Jurkat, Clone E6-1 (cell line): ENCODE measurements at places on chromosomes 1 and 21.

- DNase-seq = no peak
Measured at GRCh38 chr1:214003233-214003632, 15.5 kb downstream of the PROX1 start.

DNA sequence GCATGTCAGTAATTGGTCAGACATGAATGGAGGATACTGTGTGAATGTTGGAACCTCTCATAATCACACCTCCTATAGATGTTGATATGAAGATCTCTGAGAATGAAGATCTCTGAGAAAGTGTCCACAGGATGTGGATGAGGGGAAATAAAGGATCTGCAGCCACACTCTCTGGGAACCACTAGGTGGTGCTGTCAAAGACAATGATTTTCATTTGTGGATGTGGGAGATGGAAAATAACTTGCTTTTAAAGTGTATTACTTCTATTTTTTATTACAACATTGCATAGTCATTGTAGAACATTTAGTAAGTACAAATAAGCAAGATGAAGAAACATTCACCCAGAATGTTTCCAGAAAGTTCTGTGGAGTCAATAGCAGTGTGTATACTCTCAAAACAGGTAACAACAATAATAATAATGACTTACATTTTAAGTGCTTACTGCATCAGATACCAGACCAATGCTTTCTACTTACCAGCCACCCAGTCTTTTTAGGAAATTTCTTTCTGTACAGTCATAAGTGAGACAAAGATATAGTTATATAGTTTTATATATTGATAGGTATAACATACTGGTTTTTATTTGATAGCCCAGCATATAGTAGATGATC, 128.2 kb downstream of the ATG4C start:
- DNase-seq = no peak

GRCh38 chr1:11536573-11537379, 57.8 kb downstream of the DISP3 start:
- no peak for DNase-seq

DNA sequence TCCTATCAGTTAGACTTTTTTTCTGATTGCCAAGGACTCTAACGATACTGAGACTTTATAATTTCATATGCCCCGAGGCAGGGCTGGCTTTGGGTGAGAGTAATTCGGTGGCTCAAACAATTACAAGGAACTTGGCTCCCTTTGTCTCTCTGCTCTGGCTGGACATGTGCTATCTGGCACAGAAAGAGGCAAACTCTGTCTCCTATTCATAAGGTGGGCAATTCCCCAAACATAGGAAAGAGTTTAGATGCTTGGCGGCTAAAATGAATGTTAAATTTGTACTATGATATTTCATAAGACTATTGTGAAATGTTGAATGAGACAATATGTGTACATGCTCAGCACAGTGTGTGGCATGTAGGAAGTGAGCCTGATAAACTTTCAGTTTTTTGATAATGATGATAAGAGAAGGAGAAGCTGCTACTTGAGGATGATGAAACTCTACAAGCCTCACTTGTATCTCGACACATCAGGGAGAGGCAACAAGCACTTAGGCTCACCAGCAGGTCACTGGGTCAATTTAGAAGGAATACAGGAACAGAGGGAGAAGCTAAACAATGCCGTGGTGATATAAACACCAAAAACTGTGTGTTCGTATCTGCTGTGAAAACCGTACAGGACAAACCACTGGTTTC, 12.6 kb upstream of the NTPCR start:
- DNase-seq = no peak

- no peak for DNase-seq
Measured at GRCh38 chr1:12384836-12385456, 155.1 kb downstream of the VPS13D start.

GRCh38 chr1:109069294-109069693, 6.5 kb downstream of the TAF13 start:
- no peak for DNase-seq

GRCh38 chr1:226749467-226749866, 10.4 kb upstream of the ITPKB start:
- no peak for DNase-seq

GRCh38 chr1:172408958-172409357, 11.5 kb upstream of the C1orf105 start:
- DNase-seq = no peak

- DNase-seq = no peak
Measured at GRCh38 chr1:237879195-237879594, 11.5 kb downstream of the ZP4 start.

DNA sequence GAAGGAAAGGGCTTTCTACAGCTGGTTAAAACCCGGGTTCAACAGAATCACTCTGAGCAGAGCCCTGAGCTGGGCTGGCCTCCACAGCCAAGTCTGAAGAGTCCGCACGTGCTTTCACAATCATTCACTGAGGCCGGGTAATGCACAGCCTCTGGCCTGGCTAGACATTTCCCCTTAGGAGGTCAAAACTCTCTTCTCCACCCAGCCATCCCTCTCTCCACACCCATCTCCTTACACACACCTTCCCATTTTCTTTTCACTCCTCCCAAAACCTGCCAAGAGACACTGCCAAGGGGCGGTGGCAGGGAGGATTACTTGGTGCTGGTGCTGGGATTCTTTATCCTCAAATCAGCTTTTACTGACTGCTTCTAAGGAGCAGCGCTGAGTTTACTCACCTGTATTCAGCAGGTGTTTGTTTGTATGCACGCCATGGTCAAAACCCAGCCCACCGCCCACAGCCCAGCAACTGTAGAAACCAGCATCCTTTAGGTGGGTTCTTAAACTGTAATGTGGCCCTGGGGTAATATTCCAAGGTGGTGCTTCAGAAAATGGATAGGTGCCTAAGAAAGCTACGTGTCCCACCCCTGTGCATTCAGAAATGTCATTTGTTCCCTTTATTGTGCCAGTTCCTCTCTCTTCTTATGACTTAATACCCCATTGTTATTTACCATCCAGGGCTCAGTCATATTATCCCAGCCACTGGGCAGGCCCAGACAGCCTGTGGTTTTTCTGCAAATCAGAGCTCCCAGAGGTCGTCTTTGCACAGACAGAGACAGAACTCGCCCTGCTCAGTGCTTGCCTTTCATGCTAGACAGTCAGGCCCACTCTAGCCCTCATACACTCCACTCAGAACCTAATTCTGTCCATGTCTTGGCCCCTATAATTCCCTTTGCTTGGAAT, 80.2 kb downstream of the ADSS2 start:
- DNase-seq = no peak

DNA sequence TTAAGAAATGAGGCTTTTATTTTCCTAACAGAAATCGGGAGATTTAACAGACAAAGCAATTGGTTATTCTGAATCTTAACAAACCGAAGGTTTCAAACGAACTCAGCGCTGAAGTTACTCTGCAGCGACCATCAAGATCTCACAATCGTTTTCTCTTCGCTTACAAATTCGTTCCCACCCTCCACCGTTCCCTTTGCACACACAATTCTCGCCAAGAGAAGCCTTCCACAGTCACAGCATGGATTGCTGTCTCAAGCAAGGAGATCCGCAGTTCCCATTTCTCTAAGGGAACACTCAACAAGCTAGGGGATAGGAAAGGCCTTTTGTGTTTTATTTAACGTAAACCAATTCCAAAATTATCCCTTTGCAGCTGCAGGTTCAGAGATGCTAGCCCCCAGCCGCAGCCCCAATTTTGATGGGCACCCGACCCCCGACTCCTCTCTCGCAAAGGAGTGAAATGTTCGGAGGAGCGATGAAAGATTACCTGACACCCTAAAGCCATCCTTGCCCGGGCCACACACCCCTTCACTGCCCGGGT, 755 bp downstream of the FBXO42 start:
- no peak for DNase-seq

- DNase-seq = no peak
Measured at GRCh38 chr1:27588256-27589232, 15.4 kb downstream of the AHDC1 start.

- peak; percentile 7 for DNase-seq
Measured at GRCh38 chr1:185517808-185518419, 200.9 kb upstream of the IVNS1ABP start.

DNA sequence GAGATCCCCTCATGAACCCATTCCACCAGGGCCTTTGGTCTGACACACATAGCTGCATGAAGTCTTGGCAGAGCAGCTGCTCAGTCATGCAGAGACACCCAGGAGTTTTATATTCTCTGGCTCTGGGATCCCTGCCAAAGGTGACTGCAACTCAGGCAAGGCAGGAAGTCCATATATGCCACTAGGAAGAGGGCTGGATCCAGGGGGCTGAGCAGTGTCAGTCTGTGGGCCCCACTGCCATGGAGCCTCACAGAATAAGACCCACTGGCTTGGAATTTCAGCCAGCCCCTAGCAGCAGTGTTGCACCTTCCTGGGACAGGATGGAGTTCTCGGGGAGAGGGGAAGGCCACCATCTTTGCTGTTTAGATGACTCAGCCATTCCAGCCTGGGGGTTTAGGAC, 199.7 kb downstream of the TBX15 start:
- DNase-seq = no peak

DNA sequence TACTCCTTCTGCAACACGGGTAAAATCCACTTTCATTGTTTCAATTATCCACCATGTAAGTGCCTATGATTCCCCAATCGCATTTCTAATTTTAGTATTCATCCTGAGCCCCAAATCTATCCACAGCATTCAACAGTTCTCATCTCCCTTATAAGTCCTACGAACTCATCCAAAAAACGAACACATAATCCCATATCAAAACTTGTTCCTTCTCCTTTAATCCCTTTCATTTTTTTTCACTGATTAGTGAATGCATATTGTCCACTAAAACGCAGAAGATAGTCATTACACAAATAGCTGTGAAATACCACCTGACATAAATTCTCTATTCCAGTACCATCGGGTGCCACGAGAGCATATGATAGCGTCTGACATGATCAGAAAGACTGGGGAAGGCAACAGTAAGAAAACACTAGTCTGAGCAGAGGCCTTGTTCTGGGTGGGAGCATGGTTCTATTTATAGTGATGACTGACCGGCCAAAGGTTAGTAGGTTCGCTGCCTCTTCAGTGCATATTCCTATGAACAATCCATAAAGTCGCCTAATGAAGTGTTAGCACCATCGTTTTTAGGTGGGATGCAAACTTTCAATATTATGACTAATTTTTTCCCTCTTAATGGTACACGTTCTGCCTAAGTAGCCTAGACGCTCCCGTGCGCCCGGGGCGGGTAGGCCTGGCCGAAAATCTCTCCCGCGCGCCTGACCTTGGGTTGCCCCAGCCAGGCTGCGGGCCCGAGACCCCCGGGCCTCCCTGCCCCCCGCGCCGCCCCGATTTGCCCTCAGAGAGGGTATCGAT, 648 bp downstream of the ATP5PF start:
- DNase-seq = no peak

- no peak for DNase-seq
Measured at GRCh38 chr1:66364578-66365391, 169.2 kb upstream of the SGIP1 start.

DNA sequence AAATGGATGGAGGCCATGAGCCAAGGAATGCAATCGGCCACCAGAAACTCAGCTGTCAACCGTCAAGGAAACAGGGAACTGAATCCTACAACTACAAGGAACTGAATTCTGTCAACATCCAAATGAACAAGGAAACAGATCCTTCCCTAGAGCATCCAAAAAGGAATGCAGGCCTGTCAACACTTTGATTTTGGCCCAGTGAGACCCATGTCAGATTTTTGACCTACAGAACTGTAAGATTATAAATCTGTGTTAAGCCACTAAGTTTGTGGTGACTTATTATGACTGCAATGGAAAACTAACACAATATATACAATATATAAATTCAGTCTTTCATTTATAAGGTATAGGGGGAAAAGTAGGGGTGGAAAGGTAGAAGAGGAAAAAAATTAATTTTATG, 55.3 kb downstream of the SHCBP1L start:
- DNase-seq = no peak

- DNase-seq = no peak
Measured at GRCh38 chr1:158799689-158800088, 18.7 kb upstream of the OR6N2 start.

GRCh38 chr1:147902253-147902845, at the start of gene GJA8:
TSS of gene GJA8 (plus strand) at chr1:147902795. CDS start at chr1:147907956, 5,161 bp downstream.
- no peak for DNase-seq

DNA sequence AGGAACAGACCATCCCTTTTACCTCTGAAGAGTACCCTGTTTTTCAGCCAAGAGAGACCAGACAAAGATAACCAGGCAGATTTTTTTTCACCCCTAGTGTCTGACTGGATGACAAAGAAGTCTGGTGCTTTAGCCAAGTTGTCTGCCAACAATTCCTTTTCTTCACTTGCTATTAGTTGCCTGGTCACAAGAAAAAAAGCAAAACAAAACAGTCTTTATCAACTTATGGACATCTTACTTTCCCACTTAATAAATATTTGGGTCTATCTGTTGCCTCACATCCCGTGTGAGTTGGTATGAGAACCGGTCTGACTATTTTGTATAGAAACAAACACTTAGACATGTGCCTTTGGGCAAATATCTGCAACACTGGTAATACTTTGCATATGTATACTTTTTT, 662.9 kb downstream of the PLPP3 start:
- DNase-seq = no peak

DNA sequence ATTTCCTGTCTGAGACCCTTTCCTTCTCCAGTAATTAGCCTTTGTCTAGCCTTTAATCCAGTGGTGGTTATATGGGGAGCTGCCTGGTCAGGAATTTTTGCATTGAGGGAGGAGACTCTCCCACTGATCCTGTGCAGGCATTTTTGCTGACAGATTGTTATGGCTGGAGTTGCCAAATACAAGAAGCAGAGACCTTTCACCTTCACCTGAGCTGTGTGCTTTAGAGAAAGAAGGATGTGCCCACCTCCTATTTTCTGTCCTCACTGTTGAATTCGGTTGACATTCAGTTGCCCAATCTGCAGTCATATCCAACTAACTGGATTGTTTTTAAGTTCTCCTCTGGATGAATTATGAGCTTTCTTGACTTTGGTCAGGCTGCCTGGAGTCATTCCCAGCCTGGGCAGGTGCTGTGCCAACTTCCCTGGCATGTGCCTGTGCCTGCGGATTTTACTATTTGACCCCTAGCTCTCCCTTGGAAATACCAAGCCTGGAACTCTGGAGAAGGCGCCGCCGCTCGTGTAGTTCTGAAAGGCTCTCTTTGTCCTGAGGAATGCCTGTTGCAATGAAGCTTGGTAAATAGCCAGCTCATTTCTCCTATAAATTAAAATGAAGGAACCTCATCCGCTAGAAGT, 143.9 kb downstream of the NOS1AP start:
- DNase-seq = no peak

DNA sequence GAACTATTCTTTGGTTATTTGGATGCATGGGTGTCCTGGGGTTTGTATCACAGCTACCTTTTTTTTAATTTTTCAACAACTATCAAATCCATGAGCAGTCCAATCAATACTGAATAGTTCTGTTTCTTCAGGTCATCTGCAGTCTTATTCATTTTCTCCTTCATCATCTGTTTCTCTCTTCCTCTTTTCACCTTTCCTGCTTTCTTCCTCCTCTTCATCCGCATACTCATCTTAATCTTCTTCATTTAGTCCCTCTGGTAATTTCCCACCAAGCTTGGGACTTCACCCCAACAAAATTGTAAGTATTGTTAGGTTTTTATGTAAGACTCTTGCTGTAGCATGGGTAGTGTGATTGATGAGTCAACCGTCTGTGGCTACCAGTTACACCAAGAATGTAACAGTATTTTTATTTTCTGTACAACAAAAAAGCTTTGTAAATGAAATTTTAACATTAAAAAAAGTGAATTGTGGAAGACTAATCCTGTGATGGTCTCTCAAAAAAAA, 184.1 kb upstream of the RNPC3 start:
- no peak for DNase-seq

- DNase-seq = no peak
Measured at GRCh38 chr1:160083968-160084770, 2.8 kb downstream of the KCNJ9 start.

GRCh38 chr1:114455102-114455785, 55.8 kb downstream of the TRIM33 start:
- no peak for DNase-seq

GRCh38 chr1:227813962-227814361, 1.5 kb upstream of the PRSS38 start:
- no peak for DNase-seq
